ENCODE measurements at places on chromosomes 13 and 19. TPM values are rescaled to one million over a fixed set of nuclear protein-coding genes. Genes with fewer than 3 reads are reported as not detected.

GRCh38 chr13:108752276-108752675 is 122.9 kb downstream of the MYO16 start:
- H3K4me1 ChIP-seq, result no peaks in the 10 kb centered on the region
- H3K27me3 ChIP-seq, result no peaks in the 10 kb centered on the region
- no peak for DNase-seq
- no peak overlapping the region for H3K4me3 ChIP-seq

DNA sequence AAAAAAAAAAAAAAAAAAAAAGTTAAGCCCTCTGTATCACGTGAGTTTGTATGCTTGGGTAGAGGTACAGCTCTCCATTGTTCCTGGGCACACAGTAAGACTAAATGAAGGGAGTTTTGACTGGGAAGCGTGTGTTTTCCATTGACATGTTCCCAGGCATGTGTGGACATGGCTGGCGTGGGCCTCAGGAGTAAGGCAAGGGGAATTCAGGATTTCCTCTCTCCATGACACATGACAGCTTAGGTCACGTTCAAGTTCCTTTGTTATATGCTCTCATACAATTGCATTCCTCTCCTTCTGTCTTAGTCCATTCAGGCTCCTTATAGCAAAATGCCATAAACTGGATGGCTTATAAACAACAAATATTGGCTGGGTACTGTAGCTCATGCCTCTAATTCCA is 17.1 kb upstream of the MAP3K10 start:
- no peaks in the 10 kb centered on the region for H3K36me3 ChIP-seq
- no peak overlapping the region for H3K27ac ChIP-seq
- H3K27me3 ChIP-seq, result no peaks in the 10 kb centered on the region
- H3K4me3 ChIP-seq, result no peak overlapping the region
- peak; percentile 58 for DNase-seq
- no peaks in the 10 kb centered on the region for H3K4me1 ChIP-seq

ZNF99 gene
- total RNA-seq, result not detected

GRCh38 chr13:106424805-106425204 is 110.7 kb downstream of the EFNB2 start:
- no peak overlapping the region for H3K4me3 ChIP-seq
- H3K27me3 ChIP-seq, result no peaks in the 10 kb centered on the region
- H3K36me3 ChIP-seq, result no peaks in the 10 kb centered on the region
- H3K4me1 ChIP-seq, result no peaks in the 10 kb centered on the region
- DNase-seq, result no peak
- no peak overlapping the region for H3K27ac ChIP-seq

- no peak overlapping the region for H3K4me3 ChIP-seq
- no peaks in the 10 kb centered on the region for H3K36me3 ChIP-seq
- no peaks in the 10 kb centered on the region for H3K4me1 ChIP-seq
- H3K27ac ChIP-seq, result no peak overlapping the region
- no peaks in the 10 kb centered on the region for H3K27me3 ChIP-seq
Measured at GRCh38 chr13:39336937-39337336, 266.1 kb downstream of the LHFPL6 start.

- H3K27me3 ChIP-seq, result no peaks in the 10 kb centered on the region
- H3K4me1 ChIP-seq, result peaks cover 5% of the 10 kb centered on the region
- H3K36me3 ChIP-seq, result no peaks in the 10 kb centered on the region
- DNase-seq, result no peak
- peak overlapping the region; percentile 75 for H3K4me3 ChIP-seq
- H3K27ac ChIP-seq, result no peak overlapping the region
Measured at GRCh38 chr13:39656325-39656677, 839 bp downstream of the COG6 start.

DNA sequence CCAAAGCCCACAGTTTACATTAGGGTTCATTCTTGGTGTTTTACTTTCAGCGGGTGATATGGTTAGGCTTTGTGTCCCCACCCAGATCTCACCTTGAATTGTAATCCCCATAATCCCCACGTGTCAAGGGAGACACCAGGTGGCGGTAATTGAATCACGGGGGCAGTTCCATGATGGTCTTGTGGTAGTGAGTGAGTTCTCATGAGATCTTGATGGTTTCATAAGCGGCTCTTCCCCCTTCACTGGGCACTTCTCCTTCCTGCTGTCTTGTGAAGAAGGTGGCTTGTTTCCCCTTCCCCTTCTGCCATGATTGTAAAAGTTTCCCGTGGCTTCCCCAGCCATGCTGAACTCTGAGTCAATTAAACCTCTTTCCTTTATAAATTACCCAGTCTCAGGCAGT is 12.0 kb downstream of the FPR2 start:
- H3K4me3 ChIP-seq, result no peak overlapping the region
- H3K4me1 ChIP-seq, result no peaks in the 10 kb centered on the region
- no peaks in the 10 kb centered on the region for H3K27me3 ChIP-seq
- H3K36me3 ChIP-seq, result no peaks in the 10 kb centered on the region
- DNase-seq, result no peak

DNA sequence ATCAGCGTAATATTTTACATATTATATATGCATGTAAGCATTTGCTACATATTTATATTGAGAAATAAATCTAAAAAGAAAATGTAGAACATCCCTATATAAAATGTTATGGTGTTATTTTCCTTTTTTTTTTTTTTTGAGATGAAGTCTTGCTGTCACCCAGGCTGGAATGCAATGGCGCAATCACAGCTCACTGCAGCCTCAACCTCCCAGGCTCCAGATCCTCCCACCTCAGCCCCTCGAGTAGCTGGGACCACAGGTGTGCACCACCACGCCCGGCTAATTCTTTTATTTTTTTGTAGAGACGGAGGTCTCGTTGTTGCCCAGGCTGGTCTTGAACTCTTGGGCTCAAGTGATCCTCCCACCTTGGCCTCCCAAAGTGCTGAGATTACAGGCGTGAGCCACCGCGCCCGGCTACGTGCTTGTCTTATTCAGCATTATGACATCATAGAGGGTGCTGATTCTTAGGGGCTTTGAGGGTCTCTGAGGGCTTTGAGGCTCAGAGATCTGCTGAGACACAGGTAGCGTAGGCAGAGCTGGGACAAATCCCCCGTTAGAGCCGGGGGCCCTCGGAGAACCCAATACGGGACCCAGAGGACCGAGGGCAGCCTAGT is 101.9 kb downstream of the GADD45B start:
- no peaks in the 10 kb centered on the region for H3K27me3 ChIP-seq
- H3K4me3 ChIP-seq, result no peak overlapping the region
- peaks cover 22% of the 10 kb centered on the region for H3K4me1 ChIP-seq
- H3K36me3 ChIP-seq, result no peaks in the 10 kb centered on the region
- H3K27ac ChIP-seq, result peak overlapping the region; percentile 93

GRCh38 chr13:27383104-27383921 is 41.1 kb upstream of the GTF3A start:
- H3K36me3 ChIP-seq, result no peaks in the 10 kb centered on the region
- peaks cover 10% of the 10 kb centered on the region for H3K27me3 ChIP-seq
- H3K4me1 ChIP-seq, result no peaks in the 10 kb centered on the region
- H3K27ac ChIP-seq, result no peak overlapping the region
- H3K4me3 ChIP-seq, result no peak overlapping the region

S1PR5 gene
- total RNA-seq, result not detected

GRCh38 chr13:113535381-113535781 is 44.9 kb upstream of the DCUN1D2 start:
- H3K27me3 ChIP-seq, result no peaks in the 10 kb centered on the region
- no peak overlapping the region for H3K4me3 ChIP-seq
- peaks cover 2% of the 10 kb centered on the region for H3K36me3 ChIP-seq
- H3K4me1 ChIP-seq, result no peaks in the 10 kb centered on the region

GRCh38 chr13:88417801-88418200 is 746.6 kb downstream of the SLITRK5 start:
- H3K27me3 ChIP-seq, result no peaks in the 10 kb centered on the region
- H3K36me3 ChIP-seq, result no peaks in the 10 kb centered on the region
- no peaks in the 10 kb centered on the region for H3K4me1 ChIP-seq
- no peak overlapping the region for H3K4me3 ChIP-seq
- DNase-seq, result no peak

HNRNPA1L2 gene
- total RNA-seq, result 12.4 TPM

GRCh38 chr19:6103217-6103644 is 7.1 kb downstream of the RFX2 start:
- DNase-seq, result peak; percentile 98
- H3K27me3 ChIP-seq, result no peaks in the 10 kb centered on the region
- H3K27ac ChIP-seq, result peak overlapping the region; percentile 76
- peaks cover 50% of the 10 kb centered on the region for H3K4me1 ChIP-seq
- no peak overlapping the region for H3K4me3 ChIP-seq

GRCh38 chr19:34350161-34350561 is 14.8 kb upstream of the GPI start:
- DNase-seq, result no peak
- H3K4me3 ChIP-seq, result no peak overlapping the region
- H3K27ac ChIP-seq, result no peak overlapping the region
- H3K27me3 ChIP-seq, result no peaks in the 10 kb centered on the region

- DNase-seq, result no peak
- no peaks in the 10 kb centered on the region for H3K4me1 ChIP-seq
- H3K27ac ChIP-seq, result no peak overlapping the region
- H3K4me3 ChIP-seq, result no peak overlapping the region
- H3K27me3 ChIP-seq, result peaks cover 10% of the 10 kb centered on the region
- no peaks in the 10 kb centered on the region for H3K36me3 ChIP-seq
Measured at GRCh38 chr13:21616880-21617279, 12.9 kb upstream of the MICU2 start.

DNA sequence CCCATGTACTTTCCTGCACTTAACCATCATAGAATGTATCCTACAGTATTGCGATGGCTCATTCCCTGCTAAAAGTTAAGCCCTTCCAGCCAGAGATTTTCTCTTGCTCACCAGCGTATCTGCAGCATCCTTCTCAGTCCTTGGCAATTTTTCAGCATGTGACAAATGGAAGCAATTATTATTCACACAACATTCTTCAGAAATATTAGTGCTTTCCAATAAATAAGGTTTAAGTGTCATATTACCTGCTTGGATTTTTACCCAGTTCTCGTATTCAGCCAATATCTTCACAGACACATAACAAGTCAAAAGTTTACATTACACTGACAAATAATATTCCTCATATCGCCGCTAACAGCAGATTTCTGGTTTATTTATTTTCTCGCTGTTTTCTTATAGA is 82.3 kb downstream of the POU4F1 start:
- no peaks in the 10 kb centered on the region for H3K4me1 ChIP-seq
- H3K27ac ChIP-seq, result no peak overlapping the region
- H3K27me3 ChIP-seq, result no peaks in the 10 kb centered on the region
- no peak for DNase-seq

GRCh38 chr19:55172741-55173140 is 6.3 kb upstream of the DNAAF3 start:
- no peaks in the 10 kb centered on the region for H3K4me1 ChIP-seq
- H3K4me3 ChIP-seq, result no peak overlapping the region
- no peak overlapping the region for H3K27ac ChIP-seq
- no peak for DNase-seq

GRCh38 chr19:10010247-10010691 is at the start of gene COL5A3:
Gene COL5A3 (minus strand): TSS chr19:10010504. CDS start chr19:10010385, 119 bp downstream.
- H3K27me3 ChIP-seq, result peaks cover 2% of the 10 kb centered on the region
- H3K4me3 ChIP-seq, result no peak within 1 kb of the TSS
- H3K36me3 ChIP-seq, result no peaks in the 10 kb centered on the region
- no peak within 1 kb of the TSS for H3K27ac ChIP-seq
- H3K4me1 ChIP-seq, result peaks cover 4% of the 10 kb centered on the region
- DNase-seq, result no peak

KLK12 gene
- not detected for total RNA-seq

DNA sequence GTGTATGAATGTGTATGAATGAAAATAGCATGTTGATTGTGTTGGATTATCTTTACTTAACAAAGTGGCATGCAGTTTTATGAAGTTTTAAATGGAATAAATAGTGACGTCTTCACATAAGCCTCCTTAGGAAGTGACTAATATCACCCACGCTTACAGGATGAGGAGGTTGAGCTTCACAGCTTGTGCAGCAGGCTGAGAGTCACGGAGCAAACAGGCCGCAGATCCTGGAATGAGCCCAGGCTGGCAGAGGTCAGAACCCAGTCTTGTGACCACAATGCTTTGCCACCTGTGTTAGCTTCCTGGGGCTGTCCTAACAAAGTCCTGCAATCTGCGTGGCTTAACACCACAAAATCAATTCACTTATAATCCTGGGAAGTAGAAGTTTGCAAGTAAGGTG is 20.8 kb downstream of the LAIR2 start:
- H3K27ac ChIP-seq, result peak overlapping the region; percentile 58
- H3K4me1 ChIP-seq, result peaks cover 39% of the 10 kb centered on the region
- peak; percentile 79 for DNase-seq
- H3K4me3 ChIP-seq, result no peak overlapping the region

DNA sequence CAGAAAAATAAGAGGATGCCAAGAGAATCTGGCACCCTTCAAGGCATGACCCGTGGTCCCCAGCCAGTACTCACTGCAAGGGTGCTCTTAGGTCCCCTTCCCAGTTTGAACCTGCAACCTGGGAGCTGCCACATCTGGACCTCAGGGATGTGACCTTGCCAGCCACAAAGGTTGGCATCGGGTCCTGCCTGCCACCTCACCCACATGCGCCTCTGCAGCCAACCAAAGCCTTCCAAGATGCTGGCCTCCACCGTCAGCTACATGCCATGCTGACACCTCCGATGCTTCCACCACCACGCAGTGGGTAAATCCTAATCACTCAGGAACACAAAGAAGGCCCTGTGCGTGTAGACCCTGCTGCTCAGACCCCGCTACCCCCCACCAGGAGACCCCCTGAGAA is 35.1 kb downstream of the ELL start:
- H3K36me3 ChIP-seq, result no peaks in the 10 kb centered on the region
- no peak overlapping the region for H3K27ac ChIP-seq
- H3K4me1 ChIP-seq, result peaks cover 9% of the 10 kb centered on the region

DNA sequence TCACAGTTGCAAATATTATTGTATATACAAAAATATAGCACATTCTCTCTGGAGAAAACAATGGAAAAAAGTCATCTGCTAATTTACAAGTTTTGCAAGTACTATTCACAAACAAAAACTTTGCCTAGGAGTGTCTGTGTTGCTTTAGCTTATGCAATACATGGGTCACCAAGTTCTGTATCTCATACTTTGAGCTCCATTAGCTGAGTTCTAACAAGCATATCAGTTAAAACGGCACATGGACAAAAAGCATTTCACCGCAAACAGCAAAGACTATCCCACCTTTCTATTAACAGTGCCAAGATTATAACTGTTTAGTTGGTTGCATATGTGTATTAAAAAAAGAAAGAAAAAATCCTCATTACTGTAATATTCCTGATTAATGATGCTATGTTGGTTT is 4.6 kb downstream of the SPRY2 start:
- H3K36me3 ChIP-seq, result peaks cover 6% of the 10 kb centered on the region
- peaks cover 34% of the 10 kb centered on the region for H3K4me1 ChIP-seq
- no peak overlapping the region for H3K4me3 ChIP-seq
- H3K27ac ChIP-seq, result no peak overlapping the region
- DNase-seq, result no peak
